DND-41 (cell line): ENCODE measurements at places on chromosomes 1 and 21.
A peak's percentile ranks its signal among the peaks of the same experiment; 100 is the strongest.

- DNase-seq = no peak
Measured at GRCh38 chr1:38064197-38064903, 17.8 kb upstream of the POU3F1 start.

DNA sequence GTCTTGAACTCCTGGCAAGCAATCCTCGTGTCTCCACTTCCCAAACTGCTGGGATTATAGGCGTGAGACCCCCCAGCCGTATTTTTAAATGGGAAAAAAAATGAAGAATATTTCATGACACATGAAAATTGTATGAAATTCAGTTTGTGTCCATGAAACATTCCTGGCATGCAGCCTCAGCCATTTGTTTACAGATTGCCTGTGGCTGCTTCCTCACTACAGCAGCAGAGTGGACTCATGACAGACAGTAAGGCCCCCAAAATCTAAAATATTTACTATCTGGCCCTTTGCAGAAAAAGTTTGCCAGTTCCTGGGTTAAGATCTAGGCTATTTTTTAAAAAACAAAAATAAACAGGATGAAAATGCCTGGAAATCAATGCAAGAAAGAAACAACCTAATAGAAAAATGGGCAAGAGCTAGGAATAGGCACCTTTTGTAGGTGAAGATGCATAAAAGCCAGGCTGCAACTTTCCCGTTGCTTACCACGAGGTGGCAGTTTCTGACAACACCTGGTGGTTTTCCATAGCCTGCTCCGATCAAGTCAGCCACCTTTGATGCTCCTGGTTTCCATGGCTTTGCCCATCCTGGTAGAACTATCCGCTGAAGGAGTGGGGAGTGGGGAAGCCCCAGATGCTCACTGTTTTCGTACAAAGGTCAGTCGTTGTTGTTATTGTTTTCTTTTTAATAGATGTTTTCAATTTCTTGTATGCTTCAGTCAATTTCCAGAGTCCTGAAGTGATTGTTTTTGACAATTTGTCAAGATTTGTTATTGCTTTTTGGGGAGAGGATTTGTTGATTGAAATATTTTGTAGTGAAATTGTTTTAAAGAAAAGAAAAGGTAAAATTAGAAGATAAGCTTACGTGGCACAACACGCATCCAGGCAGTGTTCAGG, 24.3 kb downstream of the UBE2Q1 start:
- peak; percentile 32 for DNase-seq

- DNase-seq = no peak
Measured at GRCh38 chr1:206590025-206590758, 22.1 kb downstream of the EIF2D start.

- DNase-seq = no peak
Measured at GRCh38 chr1:155650231-155650757, 38.3 kb downstream of the YY1AP1 start.

DNA sequence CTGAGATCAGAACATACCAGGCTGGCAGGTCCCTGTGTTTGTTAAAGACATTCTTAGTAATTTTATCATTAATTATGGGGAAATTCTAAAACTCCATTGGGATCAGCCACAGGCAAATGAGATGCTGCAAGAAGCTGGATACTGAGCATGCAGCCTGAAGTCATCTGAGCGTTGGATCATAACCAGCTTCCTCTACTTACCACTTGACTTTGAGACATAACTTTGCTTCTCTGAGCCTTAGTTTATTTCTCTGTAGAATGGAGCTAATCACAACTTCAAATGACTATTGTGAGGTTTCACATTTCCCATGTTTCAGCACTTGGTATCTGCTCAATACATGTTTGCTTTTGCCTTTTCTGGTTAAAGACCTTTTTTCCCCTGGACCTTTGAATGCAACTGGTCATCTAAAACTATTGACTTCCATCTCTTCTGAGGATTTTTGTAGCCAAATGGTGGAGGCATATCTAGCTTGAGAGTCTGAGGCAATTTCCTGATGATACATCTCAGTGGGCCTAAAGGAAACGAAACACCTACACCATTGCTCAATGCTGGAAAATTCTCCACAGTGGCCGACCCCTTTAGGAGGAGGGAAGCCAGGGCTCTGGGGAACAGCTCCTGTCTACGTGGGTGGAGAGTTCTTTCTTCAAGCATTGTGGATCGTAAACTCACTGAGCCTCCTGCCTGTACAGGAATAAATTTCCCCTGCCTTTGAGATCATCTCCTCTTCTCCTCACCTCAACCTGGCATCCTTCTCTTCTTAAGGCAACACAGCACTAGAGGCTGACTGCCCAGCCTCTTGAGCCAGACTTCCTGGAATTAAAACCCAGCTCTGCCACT, 109.1 kb upstream of the HOOK1 start:
- no peak for DNase-seq

- no peak for DNase-seq
Measured at GRCh38 chr1:41500378-41500777, 15.9 kb upstream of the EDN2 start.

- no peak for DNase-seq
Measured at GRCh38 chr1:234656944-234657654, 47.1 kb upstream of the IRF2BP2 start.

- DNase-seq = no peak
Measured at GRCh38 chr1:234512451-234512861, 33.5 kb upstream of the TARBP1 start.

DNA sequence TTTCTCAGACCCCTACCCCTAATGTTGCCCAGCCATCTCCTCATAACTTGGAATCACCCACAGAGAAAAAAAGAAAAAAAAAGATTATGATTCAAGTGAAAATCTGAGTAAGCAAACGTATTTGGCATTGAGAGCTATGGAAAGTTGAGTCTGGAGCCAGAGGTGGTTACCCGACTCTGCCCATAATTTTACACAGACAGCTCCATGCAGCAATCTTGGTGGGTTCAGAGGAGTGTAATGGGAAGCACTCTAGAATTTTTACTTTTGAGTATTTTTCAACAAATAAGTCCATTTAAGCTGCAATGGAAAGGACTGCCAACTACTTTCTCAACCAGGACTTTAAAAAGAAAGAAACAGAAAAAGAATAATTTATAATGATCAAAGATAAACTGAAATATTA, 62.7 kb downstream of the ZC3H11B start:
- DNase-seq = no peak

- DNase-seq = no peak
Measured at GRCh38 chr1:171429137-171429536, 56.2 kb upstream of the PRRC2C start.

DNA sequence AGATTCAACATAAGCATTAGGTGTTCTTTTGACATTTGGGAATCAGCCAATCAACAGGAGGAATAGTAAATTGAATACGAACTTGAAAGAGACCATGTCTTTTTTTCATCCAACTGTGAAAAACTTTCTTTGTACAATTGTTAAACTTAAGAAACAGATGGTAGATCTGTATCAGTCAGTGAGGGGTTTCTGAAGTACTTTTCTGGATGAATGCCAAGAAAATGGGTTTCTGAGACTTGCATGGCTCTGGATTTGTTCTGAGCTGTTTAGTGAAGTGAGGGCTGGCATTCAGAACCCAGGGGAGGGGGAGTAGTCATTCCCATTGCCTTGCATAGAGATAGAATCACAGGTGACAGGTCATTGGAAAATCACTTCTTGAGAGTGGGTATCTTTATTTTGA, 37.4 kb downstream of the PTPRC start:
- DNase-seq = peak; percentile 51

DNA sequence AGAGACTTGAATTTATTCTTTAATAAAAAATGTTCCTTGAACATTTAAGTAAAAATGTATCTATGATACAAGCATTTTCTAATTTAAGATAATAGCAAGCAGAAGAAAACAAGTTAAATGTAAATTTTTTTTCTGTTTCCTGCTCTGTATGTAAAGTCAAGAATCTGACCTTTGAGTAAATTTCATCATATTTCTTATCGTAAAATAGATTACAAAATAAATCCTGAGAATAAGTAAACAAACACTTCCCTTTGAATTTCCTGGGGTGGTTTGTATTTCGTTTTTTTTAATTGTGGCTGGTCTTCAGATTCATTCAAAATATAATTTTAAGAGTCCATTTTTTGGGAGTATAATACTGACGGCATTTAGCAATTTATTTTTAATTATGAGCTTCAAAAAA, 77.6 kb downstream of the POU2F1 start:
- DNase-seq = no peak

DNA sequence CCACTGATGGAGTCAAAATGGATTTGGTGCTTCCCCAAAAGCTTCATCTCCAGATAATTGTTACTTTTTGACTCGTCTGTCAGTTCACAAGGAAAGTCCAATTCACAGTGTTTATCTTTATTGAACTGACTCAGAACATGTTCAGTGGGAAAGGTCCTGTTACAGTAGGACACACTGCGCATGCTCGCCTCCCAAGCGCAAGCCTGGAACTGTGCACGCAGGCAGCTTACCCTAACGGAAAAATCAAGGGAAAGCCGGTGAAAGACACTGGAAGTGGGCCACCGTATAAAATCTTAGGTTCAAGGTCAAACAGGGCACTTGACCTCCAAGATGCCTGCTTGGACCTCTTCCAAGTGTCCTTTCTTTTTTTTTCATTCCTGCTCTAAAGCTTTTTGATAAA, 174.6 kb downstream of the USP25 start:
- no peak for DNase-seq

GRCh38 chr1:155529109-155529508, 33.5 kb downstream of the ASH1L start:
- DNase-seq = no peak

GRCh38 chr1:108199781-108200686, at the start of gene SLC25A24:
Gene SLC25A24 (minus strand): TSS chr1:108200343. CDS start chr1:108200138, 205 bp downstream.
- peak; percentile 86 for DNase-seq

DNA sequence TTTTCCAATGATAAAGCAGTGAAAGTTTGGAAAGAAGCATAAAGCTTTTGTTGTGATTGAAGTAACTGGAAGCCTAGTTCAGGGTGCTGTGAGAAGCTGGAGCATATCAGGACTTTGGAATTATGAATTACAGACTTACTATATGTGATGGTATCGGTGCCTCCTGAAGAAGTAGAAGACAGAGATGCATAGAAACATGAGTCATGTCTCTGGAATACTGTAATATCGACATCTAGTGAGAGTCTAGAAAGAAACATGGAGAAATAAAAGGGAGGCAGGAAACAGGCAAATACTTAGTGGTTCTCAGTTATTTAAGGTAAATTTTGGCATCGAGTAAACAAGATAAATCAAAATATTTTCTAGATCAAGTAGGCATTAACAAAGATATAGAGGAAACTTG, 103.0 kb downstream of the CAMTA1 start:
- no peak for DNase-seq

DNA sequence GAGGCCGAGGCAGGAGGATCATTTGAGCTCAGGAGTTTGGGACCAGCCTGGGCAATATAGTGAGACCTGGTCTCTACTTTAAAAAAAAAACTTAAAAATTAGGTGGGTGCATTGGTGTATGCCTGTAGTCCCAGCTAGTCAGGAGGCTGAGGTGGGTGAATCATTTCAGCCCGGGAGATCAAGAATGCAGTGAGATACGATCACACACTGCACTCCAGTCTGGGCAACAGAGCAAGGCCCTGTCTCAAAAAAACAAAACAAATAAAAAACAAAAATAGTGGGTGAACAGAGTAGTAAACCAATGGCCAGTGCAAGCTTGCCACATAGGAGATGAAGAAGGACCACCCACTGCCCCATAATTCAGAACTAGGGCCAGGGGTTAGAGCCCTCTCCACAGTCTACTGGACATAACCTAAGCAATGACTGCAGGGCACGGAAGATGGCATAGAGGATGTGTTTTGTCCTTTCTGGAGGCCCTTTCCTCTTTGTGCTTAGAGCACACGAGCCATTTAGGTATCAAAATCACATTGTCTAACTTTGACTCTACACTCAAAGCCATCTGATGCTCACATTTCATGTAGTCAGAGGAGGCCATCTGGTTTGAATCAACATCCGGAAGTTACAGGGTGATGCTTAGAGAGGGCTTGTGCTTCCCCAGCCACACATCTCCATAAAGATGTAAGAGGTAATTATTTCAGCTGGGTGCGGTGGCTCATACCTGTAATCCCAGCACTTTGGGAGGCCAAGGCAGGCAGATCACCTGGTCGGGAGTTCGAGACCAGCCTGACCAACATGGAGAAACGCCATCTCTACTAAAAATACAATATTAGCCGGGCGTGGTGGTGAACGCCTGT, 12.6 kb downstream of the CD2 start:
- no peak for DNase-seq

DNA sequence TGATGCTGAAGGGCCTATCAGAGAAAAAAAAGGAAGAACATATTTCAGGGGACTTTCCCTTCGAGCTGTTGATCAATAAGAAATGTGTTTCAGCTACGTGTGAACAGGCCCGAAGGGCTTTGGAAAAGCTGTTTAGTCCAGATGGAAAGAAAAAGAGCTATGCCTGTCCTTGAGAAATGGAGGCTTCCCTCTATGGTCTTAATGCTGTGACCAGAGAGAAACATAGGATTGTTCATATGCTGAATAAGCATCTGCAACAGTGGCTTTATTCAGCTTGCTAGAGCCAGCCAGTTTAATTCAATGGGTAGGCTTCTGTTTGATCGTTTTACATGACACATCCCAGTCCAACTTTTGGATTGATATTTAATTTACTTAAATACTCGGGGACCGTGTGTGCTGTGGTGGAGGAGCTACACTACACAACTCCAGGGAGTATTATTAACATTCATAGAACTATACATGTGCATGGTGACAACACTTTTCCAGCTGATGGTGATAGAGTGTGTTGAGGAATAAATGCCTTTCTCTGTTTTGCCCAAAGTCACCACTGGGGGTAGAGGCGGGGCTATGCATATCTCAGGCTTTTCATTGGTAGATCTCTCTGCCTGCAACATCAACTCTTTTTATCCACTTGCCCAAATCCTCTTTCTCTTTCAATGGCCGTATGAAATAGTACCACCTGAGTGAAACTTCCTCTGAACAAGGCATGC, 106.7 kb upstream of the C8B start:
- no peak for DNase-seq

GRCh38 chr1:34976384-34977209, 8.6 kb downstream of the TMEM35B start:
- DNase-seq = no peak

- no peak for DNase-seq
Measured at GRCh38 chr1:23555270-23555985, 3.9 kb downstream of the ID3 start.

DNA sequence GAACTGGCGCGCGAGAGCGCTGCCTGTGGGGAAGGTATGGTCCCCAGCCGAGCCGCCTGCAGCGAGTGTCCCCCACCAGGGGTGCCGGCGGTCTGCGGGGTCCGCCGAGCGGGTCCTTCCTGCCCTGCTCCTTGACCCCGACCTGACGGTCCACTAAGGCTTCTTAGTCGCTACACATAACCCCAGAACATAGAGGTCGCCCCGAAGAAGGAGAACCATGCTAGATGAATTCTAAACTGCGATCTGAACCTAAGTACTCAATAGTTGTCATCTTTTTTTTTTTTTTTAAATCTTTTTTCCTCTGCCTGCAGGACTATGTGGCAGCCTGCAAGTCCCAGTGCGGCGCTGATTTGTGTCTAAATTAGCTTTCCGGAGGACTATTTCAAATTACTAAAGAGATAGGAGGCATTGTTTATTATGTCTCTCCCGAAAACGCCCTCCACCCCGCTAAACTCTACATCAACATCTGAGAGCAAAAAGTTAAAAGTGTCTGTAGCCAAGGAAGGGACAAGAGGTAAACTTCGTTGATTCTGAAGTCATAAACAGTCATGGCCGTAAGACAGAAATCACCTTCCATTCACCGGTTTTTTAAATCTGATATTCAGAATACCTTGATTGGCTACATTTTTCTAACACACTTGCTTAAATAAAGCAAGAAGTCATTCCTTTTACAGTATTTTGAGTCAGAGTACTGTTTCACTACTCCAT, 476 bp downstream of the AXDND1 start:
- no peak for DNase-seq
